ENCODE measurements at places on chromosomes 7 and 10.

DNA sequence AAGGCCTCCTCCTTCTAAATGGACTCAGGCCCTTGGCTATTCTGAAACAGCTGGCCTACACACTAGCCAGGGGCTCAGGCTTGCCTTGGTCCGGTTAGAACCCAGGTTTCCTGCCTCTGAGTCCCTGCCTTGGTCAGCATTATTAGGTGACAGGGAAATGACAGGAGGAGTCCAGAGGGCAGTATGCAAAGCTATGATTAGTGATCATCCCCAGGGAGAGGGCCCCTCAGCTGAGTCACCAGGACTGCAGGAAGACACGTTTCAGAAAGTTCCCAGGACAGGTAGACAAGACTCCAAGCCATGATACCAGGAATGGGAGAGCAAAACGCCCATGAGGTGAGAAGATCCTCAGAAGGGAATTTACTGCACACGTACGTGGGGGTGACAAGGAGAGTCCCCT is 301.1 kb upstream of the COBL start:
- no peak for DNase-seq

DNA sequence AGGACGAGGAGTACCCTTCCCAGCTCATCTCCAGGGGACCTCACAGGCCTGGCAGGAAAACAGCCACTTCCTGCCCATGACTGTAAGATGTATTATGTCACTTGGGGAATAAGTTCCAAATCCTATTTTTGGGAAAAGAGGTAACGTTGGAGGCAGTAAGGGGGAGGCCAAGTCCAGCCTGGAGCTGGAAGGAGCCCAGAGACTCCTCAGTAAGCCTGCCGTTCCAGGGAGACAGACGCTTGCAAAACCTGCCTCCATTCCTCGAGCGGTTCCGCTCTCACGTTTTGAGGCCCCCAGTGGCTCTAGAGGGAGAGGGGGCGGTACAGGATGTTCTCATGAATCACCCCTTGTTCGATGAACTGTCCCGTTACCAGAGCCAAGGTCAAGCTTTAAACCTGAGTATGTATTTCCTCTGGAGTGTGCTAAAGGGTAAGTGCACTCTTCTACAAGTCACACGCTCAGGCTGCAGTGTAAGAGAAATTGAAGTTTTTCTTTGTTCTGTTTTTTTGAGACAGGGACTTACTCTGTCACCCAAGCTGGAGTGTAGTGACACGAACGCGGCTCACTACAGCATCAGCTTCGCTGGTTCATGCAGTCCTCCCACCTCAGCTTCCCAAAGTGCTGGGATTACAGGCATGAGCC is 45.5 kb upstream of the CYTH3 start:
- no peak for DNase-seq

DNA sequence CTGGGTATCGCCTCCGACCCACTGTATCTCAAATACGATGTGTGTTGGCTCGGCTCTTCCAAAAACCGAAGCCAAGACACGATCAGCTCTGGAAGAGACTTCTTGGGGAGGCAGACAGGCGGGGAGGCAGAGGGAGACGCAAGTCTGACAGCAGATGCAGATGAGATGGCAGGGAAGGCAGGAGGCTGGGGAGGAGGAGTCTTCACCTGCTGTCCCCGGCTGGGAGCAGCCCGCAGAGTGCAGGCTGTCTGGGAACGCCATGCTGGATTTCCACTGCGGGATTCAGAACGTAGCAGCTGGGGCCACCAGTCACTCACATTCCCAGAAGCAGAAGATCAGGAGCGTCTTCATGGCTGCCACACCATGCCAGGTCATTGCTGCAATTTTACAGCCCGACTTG is 29.4 kb downstream of the CTBP2 start:
- no peak for DNase-seq

DNA sequence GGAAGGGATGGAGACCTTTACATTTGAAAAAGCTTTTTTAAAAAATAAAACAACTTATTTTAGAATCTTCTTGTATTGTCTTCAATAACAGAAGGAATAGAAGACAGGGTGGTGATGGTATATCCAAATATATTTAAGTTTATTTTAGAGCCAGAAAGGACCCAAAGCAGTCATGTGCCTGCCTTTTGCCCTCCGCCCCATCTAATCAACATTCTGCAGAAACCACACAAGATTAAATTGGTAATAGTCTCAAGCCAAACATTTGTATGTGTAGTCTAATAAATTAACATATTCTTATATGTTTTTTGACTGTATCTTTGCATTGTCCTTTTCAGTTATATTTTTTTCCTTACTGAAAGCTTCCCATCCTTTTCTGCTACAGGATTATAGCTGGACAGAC is 16.5 kb upstream of the NUP42 start:
- no peak for DNase-seq

DNA sequence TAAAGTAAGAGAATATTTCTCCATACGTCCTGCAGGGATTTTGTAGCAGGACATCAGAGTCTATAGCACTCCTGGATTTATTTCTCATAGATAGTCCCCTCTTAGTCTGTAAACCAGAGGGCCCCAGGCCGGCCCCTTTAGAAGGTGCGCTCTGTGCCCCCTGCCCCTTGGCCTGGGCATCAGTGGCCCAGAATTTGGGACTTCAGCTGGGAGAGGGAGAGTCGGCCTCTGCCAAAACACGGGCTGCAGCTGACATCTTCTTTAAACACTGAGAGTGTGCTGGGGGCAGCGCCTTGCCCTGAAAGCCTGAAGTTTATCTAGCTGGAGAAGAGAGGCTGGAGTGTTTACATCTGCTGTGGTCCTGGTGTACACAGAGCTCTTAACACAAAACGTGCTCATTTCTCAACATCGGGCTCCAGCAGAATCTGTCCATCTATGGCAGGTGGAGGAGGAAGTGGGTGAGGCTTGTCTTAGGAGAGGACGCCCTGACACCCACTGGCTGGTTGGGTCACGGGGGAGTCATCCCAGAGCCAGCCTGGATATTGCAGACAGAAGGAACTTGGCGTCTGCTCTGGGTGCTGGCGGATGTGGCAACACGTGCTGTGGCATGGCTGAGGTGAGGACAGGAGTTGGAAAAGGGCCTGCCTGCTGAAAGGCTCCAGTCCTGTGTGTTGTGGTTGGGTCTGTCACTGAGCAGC is 5.0 kb upstream of the TACR2 start:
- DNase-seq = no peak

GRCh38 chr7:114130866-114131265 is 212.1 kb upstream of the PPP1R3A start:
- no peak for DNase-seq

- no peak for DNase-seq
These were observed 26.1 kb downstream of the ENKUR start for GRCh38 chr10:24989867-24990266.

GRCh38 chr10:70074971-70075370 is 22.3 kb downstream of the MACROH2A2 start:
- no peak for DNase-seq

DNA sequence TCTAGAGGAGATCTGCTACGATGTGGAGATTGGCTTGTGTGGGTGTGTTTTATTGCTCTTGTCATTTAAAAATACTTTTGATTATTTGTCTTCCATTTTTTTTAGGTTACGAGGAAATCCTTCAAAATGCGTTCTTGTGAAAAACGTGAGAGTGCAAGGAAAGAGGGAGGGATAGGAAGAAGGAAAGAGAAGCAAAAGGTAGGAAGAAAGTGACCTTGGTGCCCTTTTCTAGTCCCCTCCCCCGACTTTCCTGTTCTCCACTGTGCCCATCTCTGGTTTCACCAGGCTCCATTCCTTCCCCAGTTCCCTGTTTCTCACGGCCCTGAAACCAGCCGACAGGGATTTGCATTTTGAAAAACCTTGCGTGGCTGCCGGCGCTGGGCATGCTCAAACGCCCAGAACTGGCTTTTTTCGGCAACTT is 506 bp upstream of the GNAI1 start:
- no peak for DNase-seq

DNA sequence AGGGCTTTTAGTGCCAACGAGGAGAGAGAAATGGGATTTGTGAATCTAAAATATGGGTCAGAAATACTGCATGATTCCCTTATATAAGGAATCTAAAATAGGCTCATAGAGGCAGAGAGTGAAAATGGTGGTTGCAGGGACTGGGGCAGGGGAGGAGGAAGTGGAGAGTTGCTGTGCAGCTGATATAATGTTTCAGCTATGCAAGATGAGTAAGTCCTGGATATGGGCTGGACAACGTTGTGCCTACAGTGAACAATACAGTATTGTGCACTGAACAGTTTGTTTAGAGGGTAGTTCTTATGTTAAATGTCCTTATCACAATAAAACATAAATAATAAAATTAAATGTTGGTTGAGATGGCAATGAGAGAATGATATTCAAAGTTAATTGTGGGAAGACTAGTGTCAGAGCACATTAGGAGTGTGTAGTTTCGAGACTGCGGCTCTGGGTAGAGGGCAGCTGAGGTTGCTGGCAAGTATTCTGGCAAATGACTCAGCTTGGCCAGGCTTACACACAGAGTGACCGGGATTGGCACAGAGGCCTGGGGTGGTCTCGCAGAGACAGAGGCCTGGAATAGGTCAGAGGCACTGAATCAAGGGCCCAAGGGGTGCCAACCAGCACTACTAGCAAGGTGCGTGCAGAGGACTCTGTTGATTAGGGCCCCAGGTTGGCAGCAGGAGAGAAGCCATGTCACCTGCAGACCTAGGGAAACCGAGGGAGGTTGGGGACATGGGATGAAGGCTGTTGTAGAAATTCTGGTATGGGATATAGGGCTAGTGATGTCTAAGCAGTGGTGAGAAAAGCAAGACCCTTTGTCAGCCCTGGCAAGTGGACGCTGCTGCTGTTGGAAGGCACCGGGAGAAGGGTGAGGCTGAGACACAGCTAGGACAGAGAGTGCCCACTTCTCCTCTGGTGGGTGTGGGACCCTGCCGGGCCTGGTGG is 2.8 kb upstream of the DEPP1 start:
- no peak for DNase-seq

GRCh38 chr10:32988604-32989003 is 30.6 kb upstream of the ITGB1 start:
- no peak for DNase-seq

- DNase-seq = no peak
These were observed 276.7 kb upstream of the MEOX2 start for GRCh38 chr7:15963206-15963605.

- no peak for DNase-seq
These were observed 164.2 kb upstream of the EEPD1 start for GRCh38 chr7:35988818-35989217.

GRCh38 chr10:127906548-127907377 is at the start of gene PTPRE:
PTPRE (plus strand) TSS chr10:127907103; CDS start chr10:128040882, 133,779 bp downstream.
- peak; percentile 37 for DNase-seq

GRCh38 chr10:61933859-61934555 is 32.5 kb downstream of the ARID5B start:
- DNase-seq = no peak

GRCh38 chr10:117047947-117048346 is 43.0 kb upstream of the SHTN1 start:
- no peak for DNase-seq

- DNase-seq = no peak
These were observed 86.5 kb downstream of the RELN start for GRCh38 chr7:103902917-103903316.

DNA sequence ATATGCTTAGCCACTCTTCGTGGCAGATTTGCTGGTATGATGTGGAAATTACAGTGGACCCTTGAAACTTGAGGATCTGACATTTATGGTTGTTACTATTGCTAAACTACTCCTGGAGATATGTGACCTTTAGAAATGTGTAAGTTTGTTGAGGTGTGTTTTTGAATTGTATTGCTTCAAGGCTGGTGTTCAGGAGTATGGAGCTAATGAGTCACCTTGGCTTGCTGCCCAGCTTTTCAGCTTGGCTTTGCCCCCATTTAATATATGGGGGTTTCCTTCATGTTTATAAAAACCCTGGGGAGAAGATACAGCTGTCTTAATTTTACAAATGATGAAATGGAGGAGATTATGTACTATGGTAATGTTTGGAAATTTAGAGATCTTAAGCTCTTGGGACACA is 11.6 kb downstream of the HBP1 start:
- peak; percentile 22 for DNase-seq

GRCh38 chr10:128337860-128338378 is 211.7 kb upstream of the MKI67 start:
- no peak for DNase-seq

DNA sequence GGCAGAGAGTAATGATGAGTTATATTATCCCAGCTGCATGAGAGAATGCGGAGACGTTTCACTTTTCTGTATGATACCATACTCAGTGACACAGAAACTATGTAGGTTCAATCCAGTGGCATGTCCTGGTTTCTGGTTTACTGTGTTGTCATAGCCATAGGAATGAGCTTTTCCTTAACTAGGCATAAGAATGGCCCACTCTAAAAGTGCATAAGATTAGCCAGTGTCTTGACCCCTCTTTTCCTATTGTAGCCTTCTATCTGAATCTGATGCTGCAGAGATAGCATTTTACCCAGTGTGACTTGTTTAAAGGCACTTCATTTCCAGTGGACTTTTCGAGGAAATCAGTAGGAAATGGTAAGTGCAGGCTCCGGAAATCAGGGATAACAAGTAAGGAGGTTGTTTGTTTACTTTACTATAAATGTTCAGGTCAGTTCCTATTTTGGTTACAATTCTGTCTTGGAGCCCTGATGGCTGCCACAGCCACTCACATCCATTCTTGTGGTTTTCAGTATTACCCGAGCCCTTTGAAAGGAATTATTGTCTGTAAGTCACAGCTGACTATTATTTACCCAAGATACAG is 70.5 kb downstream of the SEMA3A start:
- no peak for DNase-seq

- DNase-seq = no peak
These were observed 154.8 kb upstream of the TMEM196 start for GRCh38 chr7:19928247-19928646.

DNA sequence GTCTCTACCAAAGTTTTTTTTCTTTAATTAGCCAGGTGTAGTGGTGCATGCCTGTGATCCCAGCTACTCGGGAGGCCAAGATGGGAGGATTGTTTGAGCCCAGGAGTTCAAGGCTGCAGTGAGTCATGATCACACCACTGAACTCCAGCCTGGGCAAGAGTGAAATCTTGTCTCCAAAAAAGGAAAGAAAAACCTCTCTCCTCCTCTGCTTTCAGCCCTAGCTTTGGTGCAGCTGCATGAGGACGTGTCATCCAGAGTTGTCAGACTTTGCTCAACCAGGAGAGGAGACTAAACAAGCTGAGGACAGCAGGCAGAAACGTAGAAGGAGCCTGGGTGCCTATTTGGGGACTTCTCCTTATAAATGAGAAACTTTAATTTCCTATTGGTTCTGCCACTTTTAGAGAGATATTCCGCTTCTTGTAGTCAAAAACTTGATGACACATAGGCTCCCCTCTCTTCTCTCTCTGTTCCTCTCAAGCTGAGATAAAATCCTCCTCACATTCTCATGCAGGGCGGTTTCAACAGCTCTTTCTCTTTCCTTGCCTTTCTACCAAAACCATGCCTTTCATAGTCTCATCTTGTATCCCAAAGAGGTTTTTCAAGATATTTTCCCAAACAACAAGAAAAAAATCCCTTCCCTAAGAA is 205.4 kb downstream of the ARHGAP12 start:
- DNase-seq = no peak

DNA sequence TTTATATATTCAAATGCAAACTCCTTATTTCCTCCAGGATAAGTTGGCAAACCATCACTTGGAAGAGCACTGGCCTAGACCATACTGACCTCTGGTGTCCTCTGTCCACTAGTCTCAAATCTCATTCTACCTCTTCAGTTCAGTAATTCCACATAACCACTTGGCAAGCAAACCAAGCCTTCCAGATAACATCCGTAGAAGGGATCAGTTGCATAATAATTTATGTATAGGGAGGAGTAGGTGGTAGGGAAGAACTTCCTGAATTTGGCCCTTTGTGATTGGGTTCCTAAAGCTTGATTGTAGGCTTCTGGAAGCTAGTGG is 55.0 kb downstream of the WAC start:
- DNase-seq = no peak

GRCh38 chr7:31253532-31253931 is 87.0 kb downstream of the NEUROD6 start:
- no peak for DNase-seq

Data from T-helper 2 cell (primary cell).